ENCODE measurements at places on chromosomes 1 and 21.

DNA sequence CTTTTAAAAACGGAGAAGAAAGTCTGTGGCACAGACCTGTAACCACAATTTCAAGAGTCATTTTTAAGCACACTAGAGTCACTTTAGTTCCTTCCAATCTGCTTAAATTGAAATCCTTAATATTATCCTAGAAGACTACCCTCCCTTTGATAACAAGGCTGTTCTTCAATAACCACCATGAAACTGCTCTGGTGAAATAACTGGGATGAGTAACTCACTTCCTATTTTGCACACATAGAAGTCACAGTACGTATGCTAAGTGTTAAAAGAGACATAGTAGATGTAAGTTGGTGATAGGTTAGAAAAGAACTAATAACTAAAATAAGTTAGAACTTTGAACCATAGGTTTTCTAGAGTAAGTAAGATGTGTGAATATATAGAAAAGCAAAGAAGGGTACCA lies 107.8 kb downstream of the NME7 start:
- DNase-seq, result no peak

DNA sequence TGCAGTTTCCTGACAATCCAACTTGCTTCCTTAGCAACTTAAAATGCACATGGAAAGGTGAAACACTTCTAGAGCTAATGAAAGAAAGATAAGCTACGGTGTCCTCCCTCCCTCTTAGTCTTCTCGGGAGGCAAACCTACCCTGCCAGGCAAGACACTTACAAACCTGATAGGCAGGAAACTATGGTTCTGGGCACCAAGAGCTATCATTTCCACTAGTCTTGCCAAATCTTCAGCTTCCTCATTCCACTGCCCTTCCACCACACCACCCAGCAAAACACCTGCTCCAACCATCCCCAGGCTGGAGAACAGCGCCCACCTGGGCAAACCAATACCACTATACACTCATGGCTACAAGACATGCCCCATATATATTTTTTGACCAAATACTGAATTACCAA lies 15.2 kb downstream of the NDC1 start:
- no peak for DNase-seq

DNA sequence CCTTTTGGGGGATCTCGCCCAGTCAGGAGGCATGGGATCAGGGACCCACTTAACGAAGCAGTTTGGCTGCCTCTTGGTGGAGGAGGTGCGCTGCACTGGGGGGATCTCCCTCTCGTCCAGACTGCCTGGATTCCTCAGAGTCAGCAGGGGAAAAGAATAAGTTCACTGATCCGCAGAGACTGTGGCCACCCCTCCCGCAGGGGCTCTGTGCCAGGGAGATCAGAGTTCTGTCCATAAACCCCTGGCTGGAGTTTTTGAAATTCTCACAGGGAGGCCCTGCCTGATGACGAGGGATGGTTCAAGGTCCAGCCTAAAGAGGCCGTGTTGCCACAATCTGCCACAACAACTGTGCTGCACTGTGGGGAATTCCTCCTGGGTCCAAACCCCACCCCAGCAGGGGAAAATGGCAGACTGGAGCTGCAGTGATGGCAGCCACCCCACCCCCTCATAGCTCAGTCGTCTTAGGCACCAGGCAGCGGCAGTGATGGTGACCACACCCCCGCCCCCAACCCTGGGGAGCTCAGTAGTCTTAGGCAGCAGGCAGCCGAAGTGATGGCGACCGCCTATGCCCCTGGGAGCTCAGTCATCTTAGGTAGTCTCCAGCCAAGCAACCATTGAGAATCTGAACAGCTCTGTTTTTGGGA lies 273.8 kb upstream of the USP25 start:
- no peak for DNase-seq

DNA sequence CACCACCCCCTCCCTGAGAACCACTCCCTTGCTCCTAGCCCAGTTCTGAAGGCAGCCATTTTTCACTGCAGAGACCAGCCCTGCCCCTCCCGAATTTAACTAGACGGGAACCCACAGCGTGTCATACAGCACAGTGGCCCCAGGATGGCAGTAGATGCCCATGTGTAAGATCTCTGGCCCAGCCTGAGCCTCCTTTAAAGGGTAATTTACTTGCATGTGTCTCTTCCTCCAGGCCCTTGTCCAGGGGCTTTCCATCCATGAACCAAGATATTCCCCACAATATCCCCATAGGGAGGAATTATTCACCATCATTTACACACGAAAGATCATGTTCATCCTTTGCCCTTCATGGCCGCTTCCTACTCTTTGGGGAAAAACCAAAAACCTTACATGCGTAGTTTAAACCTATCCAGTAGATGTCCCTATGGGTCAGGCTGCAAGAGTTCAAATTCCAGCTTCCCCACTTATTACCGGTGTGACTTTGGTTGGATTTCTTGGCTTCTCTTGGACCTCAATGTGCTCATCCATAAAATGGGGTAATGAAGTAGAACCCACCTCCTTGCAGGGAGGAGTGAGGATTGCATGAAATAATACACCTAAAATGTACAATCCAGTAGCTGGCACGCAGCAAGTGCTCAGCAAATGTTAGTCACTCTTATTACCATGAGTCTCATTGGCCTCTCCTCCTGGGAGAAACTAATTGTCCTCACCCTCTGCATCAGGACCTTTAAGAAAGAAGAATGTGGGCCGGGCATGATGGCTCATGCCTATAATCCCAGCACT lies 4.0 kb upstream of the LACTBL1 start:
- no peak for DNase-seq

DNA sequence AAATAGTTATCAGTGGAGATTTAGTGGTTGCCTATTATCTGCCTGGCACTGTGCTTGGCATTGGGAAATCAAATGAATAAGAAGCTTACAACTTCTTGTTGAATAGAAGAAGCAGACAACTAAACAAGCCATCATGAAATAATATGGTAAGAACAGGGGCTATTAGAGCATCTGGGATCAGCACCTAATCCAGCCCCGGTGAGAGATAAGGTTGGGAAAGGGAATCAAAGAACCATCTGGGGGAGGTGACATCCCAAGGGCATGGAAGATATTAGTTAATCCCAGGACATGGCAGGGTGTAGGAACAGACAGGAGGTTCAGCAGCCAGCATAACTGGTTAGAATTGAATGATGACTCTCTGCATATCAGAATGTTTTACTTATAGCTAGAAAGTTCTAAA lies 36.3 kb upstream of the SUCO start:
- no peak for DNase-seq

DNA sequence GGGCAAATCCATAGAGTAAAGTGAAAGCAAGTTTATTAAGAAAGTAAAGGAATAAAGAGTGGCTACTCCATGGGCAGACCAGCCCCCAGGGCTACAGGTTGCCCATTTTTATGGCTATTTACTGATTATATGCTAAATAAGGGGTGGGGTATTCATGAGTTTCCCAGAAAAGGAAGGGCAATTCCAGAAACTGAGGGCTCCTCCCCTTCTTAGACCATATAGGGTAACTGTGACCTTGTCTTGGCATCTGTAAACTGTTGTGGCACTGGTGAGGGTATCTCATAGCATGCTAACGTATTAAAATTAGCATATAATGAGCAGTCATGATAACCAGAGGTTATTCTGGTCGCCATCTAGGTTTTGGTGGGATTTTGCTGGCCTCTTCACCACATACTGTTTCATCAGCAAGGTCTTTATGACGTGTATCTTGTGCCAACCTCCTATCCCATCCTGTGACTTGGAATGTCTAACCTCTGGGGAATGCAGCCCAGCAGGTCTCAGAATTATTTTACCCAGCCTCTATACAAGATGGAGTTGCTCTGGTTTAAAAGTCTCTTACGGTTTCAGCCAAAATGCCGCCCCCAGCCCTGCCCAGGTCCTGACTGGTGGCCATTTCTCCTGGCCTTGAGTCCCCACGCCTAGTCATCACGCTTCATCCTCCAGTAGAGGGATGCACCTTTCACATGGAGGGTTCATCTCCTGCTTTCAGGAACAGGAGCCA lies 982 bp upstream of the TRIM17 start:
- no peak for DNase-seq

DNA sequence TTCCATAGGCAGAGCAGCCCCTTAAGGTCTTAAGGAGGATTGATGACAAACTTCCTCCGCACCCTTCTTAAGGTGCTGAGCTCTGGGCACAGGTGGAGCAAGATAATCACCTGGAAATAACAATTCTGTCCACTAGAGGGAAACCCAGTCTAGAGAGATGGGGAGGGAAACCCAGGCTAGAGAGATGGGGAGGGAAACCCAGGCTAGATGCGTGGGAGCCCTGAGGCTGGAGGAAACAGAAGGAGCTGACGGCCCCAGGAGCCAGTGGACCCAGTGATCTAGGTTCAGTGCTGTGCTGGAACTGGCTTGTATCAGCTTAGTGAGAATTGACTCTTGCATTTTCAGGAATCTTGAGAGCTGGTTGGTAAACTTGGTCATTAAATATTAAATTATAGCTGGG lies 17.8 kb upstream of the MYCL start:
- DNase-seq, result no peak

DNA sequence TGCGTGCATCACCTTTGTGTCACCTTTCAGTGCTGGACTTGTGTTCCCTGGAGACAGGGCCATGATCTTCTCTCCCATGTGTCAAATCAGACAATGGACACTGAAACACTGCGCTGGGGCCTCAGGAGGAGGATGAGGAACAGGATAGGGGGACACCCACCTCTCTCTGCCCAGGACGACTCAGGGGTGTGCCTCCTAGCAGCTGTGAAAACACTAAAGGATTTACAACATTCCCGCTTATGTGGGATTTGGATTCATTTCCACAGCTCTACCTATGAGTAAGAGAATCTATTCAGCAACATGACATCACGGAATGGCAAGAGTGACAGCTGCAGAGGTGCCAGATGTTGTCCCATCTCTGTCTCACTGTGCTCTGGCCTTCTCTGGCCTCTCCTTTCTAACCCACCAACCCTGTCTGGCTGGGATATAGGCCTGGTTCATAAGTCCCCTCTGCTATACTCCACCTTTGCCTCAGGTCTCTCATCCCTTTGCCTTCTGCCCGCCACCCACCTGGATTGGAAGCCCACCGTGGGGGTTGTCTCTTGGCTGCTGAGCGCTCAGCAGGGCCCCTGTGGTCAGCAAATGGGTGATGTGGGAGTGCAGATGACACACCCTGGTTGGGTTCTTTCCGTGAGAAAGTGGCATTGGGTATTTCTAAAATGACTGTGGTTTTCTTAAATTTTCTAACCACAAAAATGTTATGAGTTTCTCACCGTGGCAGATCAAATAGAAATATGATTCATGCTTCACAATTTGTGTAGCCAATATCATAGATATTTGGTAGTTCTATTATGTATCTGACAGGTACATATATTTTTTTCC lies 47.1 kb upstream of the TLR5 start:
- peak; percentile 15 for DNase-seq

- peak; percentile 7 for DNase-seq
Observed at GRCh38 chr1:200410566-200410878, 686 bp upstream of the ZNF281 start.

GRCh38 chr1:207812778-207813511 lies 61.1 kb downstream of the CD46 start:
- no peak for DNase-seq

DNA sequence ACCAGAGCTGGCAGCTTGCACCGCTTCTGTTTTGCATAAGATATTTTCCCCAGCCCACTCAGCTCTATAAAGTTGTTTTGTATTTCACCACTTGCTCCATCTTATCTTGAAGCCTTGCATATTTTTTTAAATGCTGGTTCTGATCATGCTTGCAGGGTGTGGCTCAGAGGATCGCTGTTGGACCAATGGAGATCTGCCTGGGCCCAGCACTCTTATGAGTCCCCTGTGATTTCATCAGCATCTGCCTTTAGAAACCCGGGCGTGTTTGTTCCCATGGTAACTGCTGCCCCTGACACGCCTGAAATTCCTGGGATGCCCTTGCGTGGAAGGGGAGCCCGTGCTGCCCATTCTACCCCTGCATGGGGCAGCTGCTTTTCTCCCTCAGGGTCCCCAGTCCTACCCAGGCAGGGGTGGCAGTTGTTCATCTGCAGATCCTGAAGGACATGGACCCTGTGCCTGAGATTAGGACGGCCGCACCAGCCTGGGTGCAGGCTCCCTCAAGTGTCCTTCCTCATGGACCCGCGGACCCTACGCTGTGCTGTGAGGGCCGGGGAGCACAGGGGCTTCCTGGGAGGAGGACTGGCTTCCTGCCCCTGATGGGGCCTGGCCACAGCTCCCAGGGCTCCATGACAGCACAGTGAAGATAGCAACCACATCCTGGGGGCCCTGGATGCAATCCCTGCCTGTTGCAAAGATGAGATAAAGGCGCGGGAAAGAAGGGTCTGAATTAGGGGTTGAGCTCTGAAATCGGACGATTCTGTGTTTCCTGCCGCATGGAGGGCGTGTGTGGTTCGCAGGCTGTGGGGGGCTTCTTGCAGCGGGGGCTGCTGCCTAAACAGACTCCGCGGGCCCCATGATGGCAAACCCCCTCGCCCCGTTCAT lies 226.5 kb downstream of the SDCCAG8 start:
- DNase-seq, result no peak

DNA sequence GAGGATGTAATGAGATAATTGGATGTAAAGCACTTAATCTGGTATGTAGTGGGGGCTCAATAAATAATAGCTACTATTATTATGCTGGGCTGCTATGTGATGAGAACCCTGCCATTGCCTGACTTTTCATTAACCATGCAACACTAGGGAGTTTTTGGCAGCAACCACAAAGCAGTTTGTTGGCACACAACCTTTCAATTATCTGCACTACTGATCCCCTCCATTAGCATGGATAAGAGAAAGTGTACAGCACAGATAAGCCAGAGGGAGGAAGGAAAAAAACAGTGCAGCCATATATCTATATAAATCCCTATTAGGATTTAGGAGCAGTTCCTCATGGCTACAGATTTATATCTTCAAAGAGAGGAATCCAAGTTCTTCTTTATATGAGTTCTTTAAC lies 498.5 kb downstream of the NUF2 start:
- DNase-seq, result no peak

GRCh38 chr1:170790651-170791071 lies 126.7 kb downstream of the PRRX1 start:
- no peak for DNase-seq

- DNase-seq, result no peak
Observed at GRCh38 chr1:200493344-200493743, 83.5 kb upstream of the ZNF281 start.

DNA sequence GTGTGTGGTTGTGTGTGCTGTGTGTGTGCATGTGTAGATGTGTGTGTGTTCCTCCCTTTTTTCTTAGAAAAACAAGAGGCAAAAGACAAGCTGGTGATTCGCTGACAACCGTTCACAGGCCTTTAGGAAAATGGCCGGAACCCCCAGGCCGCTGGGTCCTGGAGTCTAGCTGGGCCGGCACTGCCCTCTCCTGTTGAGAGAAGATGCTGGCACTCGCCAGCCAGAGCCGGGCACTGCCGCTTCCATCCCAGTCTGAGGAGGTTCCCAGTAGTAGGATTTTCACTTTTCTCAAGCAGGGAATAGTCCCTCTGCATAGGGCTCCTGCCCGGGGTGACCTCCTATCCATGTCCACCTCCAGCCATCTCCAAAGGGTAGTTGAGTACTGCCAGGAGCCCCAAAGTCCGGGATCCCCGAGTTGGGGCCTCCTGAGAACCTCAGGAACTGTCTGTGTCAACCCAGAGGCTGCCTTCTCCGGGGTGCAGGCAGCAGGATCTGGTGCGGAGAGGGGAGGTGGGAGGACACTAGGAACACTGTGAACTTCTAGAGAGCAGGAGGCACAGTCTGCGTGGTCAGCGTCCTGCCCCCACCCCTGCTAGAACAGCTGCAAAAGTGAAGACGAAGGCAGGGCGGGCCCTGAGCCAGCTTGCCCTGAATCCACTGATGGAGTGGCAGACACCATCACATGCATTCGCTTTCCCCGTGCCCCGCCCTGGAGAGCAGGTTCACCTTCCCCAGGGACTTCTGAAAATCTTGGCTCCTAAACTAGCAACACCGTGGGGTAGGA lies 44.1 kb upstream of the ARHGEF16 start:
- no peak for DNase-seq

- no peak for DNase-seq
Observed at GRCh38 chr1:116572099-116572498, 1.3 kb upstream of the CD58 start.

GRCh38 chr1:147853391-147853790 lies 49.2 kb upstream of the GJA8 start:
- no peak for DNase-seq
